WERI-Rb-1 (cell line): ENCODE measurements at places on chromosomes 1 and 21.
A peak's percentile ranks its signal among the peaks of the same experiment; 100 is the strongest.

DNA sequence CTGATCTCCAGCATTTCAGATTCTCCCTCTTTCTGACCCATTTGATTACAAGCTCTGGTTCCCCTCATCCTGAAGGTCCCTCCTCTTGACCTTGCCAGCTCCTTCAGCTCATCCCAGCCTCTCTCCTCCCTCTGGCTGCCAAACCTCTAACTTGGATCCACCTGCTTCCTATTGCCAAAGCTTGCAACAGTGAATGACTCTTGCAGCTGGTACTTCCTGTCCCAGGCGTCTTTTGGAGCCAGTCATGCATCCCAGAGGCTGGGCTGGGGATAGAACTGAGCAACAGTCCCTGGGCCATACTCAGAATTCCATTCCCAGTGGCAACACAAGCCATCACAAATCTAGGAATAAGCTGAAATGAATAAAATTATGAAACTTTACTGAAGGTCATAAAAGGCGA is 27.7 kb upstream of the SPOCD1 start:
- no peak for DNase-seq

DNA sequence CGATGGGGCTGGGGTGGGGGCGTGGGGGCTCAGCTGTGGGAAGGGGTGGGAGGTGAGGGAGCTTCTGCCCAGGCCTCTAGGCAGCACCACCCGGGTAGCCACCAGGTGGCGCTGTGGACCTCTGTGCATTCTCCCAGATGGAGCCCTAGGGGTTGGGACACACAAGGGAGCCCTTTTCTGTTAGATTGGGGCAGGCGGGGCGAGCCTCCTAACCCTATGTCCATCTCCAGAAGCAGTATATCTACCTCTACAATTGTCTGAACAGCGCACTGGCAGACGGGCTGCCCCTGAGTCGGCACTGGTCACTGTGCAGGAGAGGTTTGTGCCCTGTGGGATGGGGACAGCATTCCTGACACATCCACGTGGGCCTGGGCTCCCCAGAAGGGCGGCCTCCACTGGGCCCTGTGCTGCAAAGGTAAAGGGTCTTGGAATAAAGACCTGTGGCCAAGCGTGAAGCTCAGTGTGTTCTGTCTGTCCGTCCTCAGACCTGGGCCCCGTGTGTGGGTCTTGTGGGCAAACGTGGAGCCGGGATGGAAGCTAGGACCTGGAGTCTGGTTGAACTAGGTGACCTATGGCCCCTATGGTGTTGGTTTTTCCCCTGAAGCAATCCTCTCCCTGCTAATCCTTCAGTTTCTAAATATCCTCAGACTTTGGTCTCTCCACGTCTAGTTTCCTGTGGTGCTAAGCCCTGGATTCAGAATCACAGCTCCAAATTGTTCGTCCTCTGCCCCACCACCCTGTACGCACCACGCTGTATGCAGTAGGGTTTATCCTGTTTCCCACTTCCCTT is 4.4 kb upstream of the LGR6 start:
- peak; percentile 98 for DNase-seq

- DNase-seq, result no peak
Measured at GRCh38 chr1:6756457-6756856, 28.8 kb upstream of the CAMTA1 start.

GRCh38 chr1:109668123-109668775 is 392 bp downstream of the GSTM2 start:
- peak; percentile 20 for DNase-seq

- no peak for DNase-seq
Measured at GRCh38 chr1:99327357-99327756, 63.1 kb downstream of the PLPPR4 start.

GRCh38 chr1:33791251-33791650 is 72.6 kb upstream of the HMGB4 start:
- DNase-seq, result no peak

- DNase-seq, result no peak
Measured at GRCh38 chr1:902802-903201, 20.9 kb upstream of the SAMD11 start.

DNA sequence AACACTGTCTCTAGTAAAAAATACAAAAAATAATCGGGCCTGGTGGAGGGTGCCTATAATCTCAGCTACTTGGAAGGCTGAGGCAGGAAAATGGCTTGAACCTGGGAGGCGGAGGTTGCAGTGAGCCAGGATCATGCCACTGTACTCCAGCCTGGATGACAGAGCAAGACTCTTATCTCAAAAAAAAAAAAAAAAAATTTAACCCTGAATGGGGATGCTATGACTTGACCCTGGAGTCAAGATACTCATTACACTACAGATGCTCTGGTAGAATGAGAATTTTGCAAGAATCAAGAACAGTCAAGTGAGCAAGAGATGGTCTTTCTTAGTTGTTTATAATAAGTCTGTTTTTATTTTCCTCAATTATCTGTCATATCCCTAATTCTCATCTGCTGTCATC is 253.8 kb downstream of the GPR52 start:
- no peak for DNase-seq

GRCh38 chr21:14602382-14602958 is 56.4 kb upstream of the SAMSN1 start:
- DNase-seq, result no peak

GRCh38 chr21:44089001-44089911 is 17.9 kb upstream of the PWP2 start:
- no peak for DNase-seq

DNA sequence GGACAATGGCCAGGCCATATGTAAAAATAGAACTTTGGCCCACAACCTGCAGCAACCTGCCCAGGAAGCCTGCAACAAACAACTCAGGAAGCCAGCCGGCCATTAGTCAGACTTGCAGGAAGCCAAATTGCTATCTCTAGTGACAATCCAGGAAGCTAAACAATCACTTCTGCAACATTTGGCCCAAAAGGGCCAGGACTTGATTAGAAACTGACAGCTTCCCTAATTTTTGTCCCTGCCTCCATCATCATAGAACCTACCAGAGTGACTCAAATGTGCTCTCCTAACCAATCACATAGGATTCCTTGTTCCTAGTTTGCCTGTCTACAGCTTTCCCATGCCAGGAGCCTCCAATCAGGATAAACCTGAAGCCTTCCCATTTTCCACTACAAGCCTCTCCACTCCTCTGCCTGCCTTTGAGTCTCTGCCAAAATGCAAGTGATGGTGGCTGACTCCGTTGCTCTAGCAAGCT is 639.3 kb downstream of the PTPRU start:
- DNase-seq, result no peak

- DNase-seq, result no peak
Measured at GRCh38 chr1:243489681-243490546, 234.1 kb downstream of the SDCCAG8 start.

GRCh38 chr21:30695956-30696355 is 22.6 kb downstream of the KRTAP21-3 start:
- DNase-seq, result no peak

DNA sequence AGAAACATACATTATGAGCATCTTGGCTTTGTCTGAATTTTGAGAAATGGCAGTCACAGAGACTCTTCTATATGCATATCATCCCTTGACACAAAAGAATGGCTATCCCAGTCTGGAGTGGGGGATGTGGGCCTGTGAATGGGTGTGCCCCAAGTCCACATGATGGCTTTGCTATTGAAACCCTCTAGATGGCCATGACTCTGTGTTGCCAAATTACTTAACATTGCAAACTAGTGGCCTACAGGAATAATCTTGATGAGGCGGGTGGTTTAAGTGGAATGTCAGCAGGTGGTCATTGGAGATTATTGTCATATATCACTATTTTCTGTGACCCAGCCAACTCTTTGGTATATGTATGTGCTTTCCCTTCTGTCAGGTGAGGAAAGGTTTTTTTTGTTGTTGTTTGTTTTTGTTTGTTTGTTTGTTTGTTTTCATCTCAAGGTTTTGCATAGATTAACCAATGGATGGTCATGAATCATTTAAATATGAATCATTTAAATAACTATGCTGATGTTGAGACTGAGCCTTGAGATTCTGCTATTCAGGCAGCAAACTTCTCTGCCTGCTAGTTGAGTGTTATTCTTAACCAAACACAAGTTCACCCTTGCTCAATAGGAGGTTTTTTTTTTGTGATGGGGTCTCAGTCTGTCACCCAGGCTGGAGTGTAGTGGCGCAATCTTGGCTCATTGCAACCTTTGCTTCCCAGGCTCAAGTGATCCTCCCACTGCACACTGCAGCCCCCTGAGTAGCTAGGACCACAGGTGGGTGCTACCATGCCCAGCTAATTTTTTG is 103.0 kb downstream of the NOS1AP start:
- DNase-seq, result no peak

DNA sequence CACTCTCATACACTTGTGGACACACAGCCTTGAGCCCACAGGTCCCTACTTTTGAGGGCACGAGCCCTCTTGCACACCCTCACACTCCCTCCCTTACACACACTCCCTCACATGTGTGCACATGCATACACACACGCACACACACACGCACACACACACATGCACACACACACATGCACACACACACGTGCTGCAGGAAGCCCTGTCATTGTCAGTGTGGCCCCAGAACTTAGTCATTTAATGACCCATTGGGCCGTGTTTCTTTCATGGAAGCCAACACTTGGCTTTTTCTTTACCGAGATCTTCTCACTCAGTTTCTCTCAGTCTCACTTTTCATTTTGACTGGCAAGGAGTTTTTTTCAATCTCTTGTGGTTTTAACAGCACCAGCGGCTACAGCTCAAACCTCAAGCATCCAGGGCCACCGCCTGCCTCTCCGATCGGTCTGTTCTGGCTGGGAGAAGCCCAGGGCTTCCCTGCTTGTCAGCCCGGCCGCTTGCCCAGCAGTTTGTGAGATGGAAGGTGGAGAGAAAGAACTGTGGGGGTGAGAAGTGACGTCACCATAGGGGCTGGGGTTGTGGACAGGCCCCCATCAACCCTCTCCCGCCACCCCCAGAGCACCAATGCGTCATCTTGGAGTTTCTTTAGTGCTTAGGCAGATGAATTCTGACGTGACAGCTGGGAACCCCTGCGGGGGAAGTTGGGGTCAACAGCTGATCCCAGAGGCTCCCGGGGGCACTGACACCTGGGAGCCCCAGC is 15.8 kb upstream of the TNFRSF8 start:
- DNase-seq, result no peak

DNA sequence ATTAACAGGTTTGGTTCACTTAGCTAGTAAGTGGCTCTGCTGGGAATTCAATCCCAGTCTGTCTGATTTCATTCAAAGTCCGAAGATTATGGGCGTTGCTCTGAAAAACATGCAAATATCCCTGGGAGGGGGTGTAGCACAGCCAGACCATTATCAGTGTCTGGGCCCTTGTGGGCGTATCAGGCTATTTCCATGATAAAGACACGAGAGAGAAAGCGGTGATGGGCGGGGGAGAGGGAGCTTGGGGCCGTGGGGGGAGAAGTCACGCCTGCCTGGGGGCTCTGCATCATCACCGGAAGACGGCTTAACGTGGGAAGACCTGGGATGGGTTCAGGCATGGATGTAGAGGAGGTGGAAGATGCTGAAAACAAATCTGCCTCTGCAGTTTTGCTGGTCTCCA is 25.8 kb downstream of the IL6R start:
- no peak for DNase-seq

DNA sequence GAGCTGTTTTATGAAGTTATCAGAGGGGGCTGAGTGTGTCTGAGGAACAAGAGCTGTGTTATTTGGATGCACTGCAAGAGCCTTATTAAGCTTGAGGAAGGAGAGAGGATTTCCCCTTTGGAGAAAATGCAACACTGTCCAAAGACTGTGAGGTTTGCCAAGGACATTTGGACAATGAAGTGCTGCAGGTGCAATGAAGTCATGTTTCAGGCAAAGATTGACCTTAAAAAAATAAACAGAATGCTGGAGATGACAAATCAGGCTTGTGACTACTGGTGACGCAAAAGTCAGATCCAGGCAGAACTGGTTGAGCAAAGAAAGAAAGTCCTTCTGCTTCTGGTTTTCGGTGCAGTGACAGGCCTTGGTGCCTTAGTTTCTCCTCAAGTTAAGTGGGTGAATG is 125.2 kb upstream of the KIAA0040 start:
- no peak for DNase-seq

- no peak for DNase-seq
Measured at GRCh38 chr1:235054936-235055335, 73.7 kb downstream of the TOMM20 start.

GRCh38 chr1:21749859-21750468 is 33.0 kb downstream of the USP48 start:
- no peak for DNase-seq

DNA sequence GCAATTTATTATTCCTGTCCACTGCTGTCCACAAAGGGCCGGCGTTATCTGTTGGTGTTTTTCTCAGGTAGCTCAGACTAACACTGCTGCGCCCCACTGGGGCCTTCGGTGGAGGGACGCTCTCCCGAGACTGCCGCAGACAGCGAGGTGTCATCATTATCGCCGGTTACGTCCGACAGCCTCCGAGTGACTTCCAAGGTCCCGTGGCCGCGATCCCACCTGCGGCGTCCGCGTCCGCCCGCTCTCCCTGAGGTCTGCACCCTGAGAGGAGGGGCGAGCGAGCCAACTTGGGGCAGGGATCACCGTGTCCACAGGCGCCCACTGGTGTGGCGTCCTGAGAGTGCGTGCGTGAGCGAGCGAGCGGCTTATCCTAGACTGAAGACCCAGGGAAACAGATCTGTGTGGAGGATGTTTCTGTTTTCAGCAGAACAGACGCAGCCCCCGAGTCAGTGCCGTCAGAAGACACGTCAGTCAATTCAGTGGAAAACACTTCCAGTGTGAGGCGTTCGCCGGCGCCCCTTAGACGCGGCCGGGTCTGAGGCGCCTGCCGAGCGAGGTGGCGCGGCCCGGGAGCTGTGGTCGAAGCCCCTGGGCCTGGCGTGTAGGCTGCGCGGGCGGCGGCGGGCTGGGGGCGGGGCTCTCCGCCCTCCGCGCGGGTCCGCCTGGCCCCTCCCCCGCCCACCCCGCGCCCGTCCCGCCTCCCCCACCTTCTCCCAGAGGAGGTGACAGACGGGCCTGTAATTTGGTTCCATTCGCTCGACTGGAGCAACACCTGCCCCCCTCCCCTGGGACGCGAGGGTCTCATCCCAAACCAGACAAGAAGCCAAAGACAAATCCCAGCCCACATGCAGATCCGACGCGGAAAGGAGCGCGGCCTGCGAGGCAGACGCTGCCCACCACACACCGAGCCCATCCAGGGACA is 12.6 kb downstream of the NHLH2 start:
- peak; percentile 76 for DNase-seq

- no peak for DNase-seq
Measured at GRCh38 chr21:29258626-29259338, 39.9 kb upstream of the BACH1 start.

DNA sequence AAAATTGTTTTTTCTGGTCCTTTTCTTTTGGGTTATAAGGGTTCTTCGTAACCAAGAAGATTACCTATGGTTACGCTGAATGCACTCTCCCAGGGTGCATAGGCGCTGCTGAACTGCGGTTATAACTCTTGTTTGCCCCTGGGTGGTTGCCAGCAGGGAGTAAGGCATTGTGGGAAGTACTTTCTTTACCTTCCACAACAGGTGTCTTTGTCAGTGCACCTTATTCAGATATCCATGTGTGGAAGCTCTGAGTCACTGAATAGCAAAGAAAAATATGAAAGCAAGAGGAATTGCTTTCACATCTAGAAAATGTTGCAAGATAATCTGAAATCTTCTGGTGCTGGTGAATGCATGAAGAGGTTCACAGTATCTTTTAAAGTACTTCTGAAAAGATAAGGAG is 124.4 kb upstream of the CACYBP start:
- DNase-seq, result no peak

GRCh38 chr1:151455231-151455630 is 4.1 kb downstream of the POGZ start:
- no peak for DNase-seq

GRCh38 chr1:148362626-148363438 is 120.3 kb downstream of the PPIAL4G start:
- peak; percentile 3 for DNase-seq
